ENCODE measurements at places on chromosomes 13 and 19. TPM values are rescaled to one million over a fixed set of nuclear protein-coding genes. Genes with fewer than 3 reads are reported as not detected.

RDH13 gene
- 14.4 TPM for total RNA-seq

CYP4F2 gene
- total RNA-seq = not detected

GRCh38 chr13:72221276-72221962, 354.4 kb upstream of the DACH1 start:
- no peak overlapping the region for H3K27ac ChIP-seq
- DNase-seq = no peak
- H3K36me3 ChIP-seq = no peaks in the 10 kb centered on the region
- no peaks in the 10 kb centered on the region for H3K4me1 ChIP-seq
- no peak overlapping the region for H3K4me3 ChIP-seq

- no peak overlapping the region for H3K27ac ChIP-seq
- no peaks in the 10 kb centered on the region for H3K36me3 ChIP-seq
- H3K4me1 ChIP-seq = no peaks in the 10 kb centered on the region
- no peak overlapping the region for H3K4me3 ChIP-seq
Observed at GRCh38 chr13:102440259-102440936, 38.5 kb upstream of the FGF14 start.

Measured in aorta (tissue), 5 donors.